Umbilical cord (tissue), 2 donors: ENCODE measurements at places on chromosomes 5 and 9. TPM values are rescaled to one million over a fixed set of nuclear protein-coding genes. Genes with fewer than 3 reads are reported as not detected.

- DNase-seq, result no peak
Observed at GRCh38 chr5:116375926-116376325, 198.7 kb downstream of the SEMA6A start.

GRCh38 chr5:62621280-62621679 lies 42.7 kb downstream of the LRRC70 start:
- DNase-seq, result no peak

The BRD9 gene
- 29.6 TPM for total RNA-seq

The C8G gene
- total RNA-seq, result not detected

- DNase-seq, result no peak
Observed at GRCh38 chr5:83767409-83767992, 46.8 kb upstream of the HAPLN1 start.

DNA sequence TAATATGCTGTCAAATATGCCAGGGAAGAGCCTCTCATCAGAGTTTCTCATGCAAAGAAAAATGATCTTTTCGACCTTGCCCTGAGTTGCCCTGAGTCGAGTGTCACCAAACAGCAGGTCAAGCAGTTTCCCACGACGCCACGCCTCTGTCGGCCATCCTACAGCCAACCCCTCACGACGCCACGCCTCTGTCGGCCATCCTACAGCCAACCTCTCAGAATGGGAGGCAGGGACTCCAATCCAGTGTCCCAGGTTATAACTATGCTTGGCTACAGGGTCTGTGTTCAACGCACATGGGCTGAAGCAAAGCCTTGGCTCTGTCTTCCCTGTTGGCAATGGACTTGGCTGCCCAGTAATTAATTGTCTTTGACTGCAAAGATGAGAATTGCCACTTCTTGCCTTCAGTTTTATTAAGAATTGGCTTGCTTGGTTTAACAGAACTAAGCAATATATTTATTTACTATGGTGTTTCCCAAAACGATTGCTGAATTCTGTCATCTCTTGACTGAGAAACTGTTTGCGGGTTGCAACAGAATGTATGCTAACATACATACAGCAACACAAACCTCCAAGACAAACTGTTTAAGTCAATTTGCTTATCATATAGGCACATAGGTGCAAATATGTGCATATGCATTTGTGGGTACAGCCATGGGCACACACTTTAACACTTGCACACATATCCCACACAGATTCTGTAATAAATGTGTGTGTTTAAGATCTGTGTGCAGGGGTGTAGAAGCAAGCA lies 352.9 kb downstream of the GLIS3 start:
- DNase-seq, result no peak

DNA sequence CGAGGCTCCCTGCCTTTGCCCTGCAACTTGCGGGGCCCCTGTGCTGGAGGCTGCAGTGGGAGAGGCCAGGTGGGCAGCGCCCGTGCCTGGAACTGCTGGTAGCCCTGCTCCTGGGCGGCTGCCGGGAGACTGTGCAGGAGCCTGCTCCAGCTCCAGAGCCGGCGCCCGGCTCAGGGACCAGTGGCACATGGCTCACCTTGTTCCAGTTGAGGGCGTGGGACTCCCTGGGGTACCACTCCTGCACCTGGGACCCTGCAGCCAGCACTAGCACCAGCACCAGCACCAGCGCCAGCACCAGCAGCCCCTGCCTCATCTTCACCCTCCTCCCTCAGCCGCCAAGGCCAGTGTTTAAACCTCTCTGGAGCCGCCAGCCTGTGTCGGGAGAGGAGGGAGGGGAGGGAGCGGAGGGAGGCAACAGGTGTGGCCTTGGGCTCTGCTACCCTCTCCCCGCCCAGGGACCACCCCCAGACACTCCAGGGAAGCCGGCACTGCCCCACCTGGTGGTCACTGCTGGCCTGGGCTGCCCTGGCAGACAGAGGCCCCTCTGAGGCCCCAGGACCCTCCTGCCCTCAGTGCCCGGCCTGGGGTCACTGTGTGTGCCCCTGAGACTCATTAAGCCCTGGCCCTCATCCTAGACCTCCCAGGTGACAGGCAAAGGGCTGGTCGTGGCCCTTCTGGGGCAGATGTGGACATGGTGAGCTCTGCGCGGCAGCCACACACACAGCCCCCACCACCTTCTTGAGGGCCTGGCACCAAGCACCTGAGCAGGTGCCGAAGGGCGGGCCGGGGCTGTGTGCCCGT lies at the start of gene LCN10:
Gene LCN10, minus strand, starts transcription at position 350 of the 801 bp plus-strand sequence. Its CDS starts 37 bp downstream, at position 313.
- no peak for DNase-seq

GRCh38 chr5:23367874-23368273 lies 139.5 kb upstream of the PRDM9 start:
- no peak for DNase-seq

The FOXD4 gene
- 3.4 TPM for total RNA-seq

- no peak for DNase-seq
Observed at GRCh38 chr9:106727969-106728368, 135.0 kb upstream of the ZNF462 start.

The DDX4 gene
- 4.1 TPM for total RNA-seq

DNA sequence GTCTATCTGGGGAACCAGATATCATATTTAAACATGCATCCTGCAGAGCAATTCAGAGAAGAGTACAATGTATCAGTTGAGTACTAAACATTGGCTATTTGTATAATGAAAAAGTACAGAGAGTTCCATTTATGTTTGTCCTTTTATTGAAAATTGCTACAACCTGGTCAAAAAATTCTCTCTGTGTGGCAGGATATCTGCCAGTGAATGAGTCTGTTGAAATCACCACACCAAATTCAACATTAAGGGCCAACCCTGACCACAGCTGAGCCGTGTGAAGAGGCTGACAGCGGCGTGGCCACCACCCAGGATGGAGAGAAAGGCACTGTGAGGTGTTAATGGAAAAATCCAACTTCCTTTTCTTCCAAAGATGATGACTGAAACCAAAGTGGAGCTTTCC lies 422.7 kb upstream of the PIK3R1 start:
- DNase-seq, result no peak

DNA sequence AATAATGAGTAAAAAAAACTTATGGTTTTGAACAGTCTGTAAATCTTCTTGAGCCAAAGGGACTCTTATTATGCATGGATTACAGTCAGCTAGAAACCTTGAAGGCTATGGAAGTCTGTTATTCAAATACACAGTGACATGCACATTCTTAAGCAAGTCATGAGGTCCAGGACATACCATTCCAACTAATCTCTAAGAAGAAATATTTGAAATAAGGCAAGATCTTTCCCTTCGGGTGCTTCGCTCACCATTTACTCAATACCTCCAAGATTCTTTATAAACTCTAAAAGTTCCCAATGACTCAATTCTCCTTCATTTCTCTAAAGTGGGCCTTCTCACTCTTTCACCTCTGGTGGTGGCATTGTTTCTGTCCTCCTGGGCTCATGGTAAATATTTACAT lies 811.0 kb downstream of the NR2F1-AS1 start:
- no peak for DNase-seq

The CDC14B gene
- total RNA-seq, result 8.4 TPM

The IFNA2 gene
- total RNA-seq, result 5.8 TPM

DNA sequence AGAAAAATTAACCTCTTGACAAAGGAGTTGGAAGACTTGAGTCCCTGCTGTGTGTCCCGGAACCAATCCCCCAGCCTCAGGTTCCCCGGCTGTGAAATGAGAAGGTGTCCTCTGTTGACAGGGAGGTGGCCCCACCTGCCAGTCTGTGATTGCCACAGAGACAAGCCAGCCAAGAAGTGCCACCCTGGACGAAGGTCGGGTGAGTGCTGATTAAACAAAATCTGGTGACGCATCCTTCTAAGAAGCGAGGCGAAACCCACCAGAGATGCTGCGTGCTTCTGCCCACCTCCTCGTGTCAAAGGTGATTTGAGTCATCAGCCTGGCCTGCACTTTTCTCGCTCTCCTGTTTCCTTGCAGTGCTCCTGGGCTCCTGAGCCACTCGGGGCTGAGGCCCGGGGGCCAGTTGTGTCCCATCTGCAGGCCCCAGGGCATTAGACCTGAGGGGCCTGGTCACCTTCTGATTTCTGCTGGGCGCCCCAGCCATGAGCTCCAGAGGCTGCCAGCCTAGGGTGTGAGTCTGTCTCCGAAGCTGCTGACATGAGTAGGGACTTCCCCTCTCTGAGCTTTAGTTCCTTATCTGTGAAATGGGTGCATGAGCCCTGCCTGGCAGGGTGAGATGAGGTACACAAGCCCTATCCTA lies 28.7 kb downstream of the NEK6 start:
- DNase-seq, result no peak

GRCh38 chr5:83474991-83475390 lies 3.4 kb downstream of the VCAN start:
- DNase-seq, result peak; percentile 27

DNA sequence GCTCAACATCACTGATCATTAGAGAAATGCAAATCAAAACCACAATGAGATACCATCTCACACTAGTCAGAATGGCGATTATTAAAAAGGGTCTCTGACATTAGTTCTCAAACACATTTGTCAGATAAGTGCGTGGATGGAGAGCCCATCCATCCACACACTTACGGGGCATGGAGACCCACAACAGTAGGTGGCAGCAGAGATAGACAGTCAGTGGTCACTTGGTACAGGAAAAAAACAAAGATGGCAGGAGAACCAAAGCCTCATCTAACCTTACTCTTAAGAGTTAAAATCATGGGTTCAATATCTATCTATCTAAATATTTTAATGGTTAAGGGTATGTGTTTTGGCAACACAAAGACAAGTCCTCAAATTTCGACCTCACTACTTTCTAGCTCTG lies 1378.7 kb upstream of the C9orf72 start:
- DNase-seq, result no peak
